ENCODE measurements at places on chromosomes 7 and 10.

DNA sequence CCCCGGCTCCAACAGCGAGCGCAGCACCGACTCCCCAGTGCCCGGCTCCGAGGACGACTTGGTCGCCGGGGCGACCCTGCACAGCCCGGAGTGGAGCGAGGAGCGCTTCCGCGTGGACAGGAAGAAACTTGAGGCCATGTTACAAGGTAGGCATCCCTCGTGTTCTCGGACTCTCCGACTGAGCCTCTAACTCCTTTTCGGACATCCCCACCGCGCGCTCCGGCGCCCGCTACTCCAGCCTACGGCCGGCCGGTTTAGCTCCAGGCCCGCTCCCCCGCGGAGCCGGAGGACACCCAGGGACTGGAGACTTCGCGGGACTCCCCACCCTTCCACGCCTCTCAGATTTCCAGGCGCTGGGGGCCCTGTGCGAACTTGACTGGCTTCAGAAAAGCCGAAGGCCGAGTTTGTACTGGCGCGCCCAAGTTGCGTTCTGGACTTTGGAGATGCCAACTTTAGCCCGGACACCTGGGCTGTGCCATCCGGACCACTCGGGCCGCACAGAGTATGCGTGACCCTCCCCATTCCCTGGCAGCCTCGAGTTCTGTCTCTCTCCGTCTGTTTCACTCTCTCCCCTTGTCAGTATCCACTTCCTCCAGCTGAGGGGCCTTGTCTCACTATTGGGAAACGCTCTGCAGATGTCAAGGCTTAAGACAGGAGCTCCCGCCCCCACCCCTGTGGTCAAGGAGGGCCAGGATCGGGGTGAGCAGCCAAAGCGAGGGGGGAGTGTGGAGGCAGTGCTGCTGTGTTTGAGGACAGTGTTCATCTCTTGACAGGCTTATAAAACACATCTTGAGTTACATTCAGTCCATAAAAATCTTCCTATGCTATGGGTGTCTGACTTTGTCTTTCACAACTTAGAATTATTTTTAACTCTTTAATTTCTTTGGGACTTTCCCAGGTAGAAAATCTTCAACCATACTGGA lies 777 bp downstream of the BICC1 start:
- ATAC-seq: peak; percentile 40

GRCh38 chr10:62437696-62438095 lies 63.5 kb downstream of the ZNF365 start:
- ATAC-seq: no peak

DNA sequence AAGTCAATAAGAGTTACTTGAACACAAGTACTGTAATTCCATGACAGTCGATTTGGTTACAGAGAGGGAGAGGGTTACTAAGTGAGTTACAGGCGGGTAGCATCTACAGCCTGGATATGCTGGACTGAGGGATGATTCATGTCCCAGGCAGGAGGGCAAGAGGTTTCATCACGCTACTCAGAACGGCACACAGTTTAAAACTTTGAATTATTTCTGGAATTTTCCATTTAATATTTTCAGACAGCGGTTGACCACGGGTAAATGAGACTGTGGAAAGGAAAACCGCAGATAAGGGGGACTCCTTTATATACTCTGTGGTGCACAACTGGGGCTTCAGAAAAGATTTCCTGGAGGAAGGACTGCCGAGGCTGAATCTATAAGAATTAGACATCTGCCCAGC lies 25.7 kb upstream of the LRRC4 start:
- no peak for ATAC-seq

GRCh38 chr7:51308265-51308664 lies 8.3 kb downstream of the COBL start:
- no peak for ATAC-seq
